SJSA1 (cell line): ENCODE measurements at places on chromosomes 16 and 17. TPM values are rescaled to one million over a fixed set of nuclear protein-coding genes. Genes with fewer than 3 reads are reported as not detected.

The OTOP3 gene
- total RNA-seq = not detected in 2 replicates

The SUPT4H1 gene
- total RNA-seq = 73.9 and 81.0 TPM in 2 replicates

The TMC7 gene
- total RNA-seq = 0.22 and 0.84 TPM in 2 replicates

The KRT12 gene
- total RNA-seq = not detected in 2 replicates

The MMP2 gene
- total RNA-seq = 231 and 305 TPM in 2 replicates

GRCh38 chr16:56108056-56108471, 83.2 kb upstream of the GNAO1 start:
- no peak for DNase-seq

- DNase-seq = no peak
Observed at GRCh38 chr16:82542714-82543113, 84.1 kb upstream of the CDH13 start.

DNA sequence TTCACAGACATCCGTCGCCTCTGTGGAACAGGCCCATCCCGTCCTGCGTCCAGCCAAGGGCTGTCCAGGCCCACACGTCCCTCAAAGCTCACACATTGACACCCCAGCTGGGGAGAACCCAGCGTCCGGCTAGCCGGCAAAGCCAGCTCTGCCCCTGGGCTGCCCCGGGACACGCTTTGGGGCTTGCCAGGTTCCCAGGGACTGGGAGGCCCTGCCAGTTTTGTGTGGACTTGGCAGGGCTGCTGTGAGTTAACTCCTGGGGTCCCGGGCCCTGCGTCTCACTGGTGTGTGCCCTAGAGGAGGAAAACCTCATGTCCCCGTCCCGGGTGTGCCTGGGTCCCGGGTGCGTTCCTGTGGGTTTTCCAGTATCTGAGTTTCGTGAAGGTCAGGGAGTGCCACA, 6.3 kb downstream of the SOX8 start:
- no peak for DNase-seq

- DNase-seq = no peak
Observed at GRCh38 chr16:1098266-1098991, 2.4 kb upstream of the C1QTNF8 start.
